CD4-positive, alpha-beta T cell treated with Interleukin-4 for 4 hours (primary cell): ENCODE measurements at places on chromosomes 13 and 19.
A peak's percentile ranks its signal among the peaks of the same experiment; 100 is the strongest.

GRCh38 chr19:13788991-13789390, 6.3 kb upstream of the ZSWIM4 start:
- DNase-seq: peak; percentile 59

GRCh38 chr19:49295208-49295880, 29.6 kb downstream of the SLC6A16 start:
- DNase-seq: no peak

DNA sequence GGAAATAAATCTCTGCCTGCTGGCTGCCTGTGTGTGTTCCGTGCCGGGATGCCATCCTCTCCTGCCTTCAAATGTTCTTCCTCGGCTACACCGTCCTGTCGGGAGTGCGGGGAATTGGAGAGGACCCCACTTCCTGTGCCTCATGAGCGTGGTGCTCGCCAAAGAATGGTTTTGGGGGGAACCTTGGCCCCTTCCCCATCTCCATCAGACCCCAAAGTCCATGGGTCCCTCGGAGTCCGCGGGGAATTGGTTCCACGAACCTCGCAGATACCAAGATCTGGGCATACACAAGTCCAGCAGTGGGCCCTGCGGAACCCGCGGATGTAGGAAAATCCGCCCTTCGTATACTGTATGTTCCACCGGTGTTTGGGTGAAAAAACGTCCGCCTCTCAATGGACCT, 2.3 kb upstream of the ZNF865 start:
- DNase-seq: no peak

DNA sequence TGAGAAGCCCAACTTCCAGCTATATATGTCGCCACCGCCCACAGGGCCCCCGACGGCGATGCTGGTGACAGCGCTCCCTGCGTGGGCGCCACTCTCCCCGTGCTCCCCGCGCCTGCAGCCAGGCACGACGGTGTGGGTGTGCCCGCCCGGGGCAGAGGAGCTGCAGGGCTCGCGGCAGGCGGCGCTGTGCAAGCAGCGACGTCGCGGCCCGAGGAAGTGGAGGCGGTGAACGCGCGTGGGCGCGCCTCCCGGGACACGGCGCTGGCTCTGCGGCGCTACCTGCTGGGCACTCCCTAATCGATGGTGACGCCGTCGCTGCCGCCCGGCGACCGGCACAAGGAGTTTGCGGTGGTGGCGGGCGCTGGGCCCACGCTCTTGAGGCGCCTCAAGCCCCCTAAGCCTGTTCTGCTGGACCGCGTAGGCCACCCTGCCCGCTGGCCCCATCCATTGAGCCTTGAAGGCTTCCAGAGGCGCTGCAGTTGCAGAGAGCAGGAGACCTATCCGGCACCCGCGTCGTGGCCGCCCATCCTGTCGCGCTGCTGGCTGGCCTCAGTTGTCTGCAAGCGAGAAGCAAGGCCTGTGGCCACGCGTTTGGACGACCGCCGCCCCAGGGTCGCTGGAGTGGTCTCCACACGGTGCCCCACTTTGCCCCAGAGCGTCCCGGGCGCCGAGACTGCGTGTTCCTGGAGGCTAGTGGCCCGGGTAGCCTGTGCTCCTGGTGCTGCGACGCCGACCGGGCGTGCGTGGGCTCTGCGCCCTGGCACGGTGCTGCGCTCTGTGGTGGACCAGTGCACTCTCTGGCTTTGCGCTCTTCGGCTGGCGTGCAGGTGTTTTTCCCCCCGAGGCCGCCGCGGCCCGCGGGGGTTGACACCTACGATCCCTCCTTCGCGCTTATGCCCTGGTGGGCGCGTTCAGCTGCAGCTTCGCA, 23.1 kb downstream of the LRFN3 start:
- DNase-seq: peak; percentile 85

DNA sequence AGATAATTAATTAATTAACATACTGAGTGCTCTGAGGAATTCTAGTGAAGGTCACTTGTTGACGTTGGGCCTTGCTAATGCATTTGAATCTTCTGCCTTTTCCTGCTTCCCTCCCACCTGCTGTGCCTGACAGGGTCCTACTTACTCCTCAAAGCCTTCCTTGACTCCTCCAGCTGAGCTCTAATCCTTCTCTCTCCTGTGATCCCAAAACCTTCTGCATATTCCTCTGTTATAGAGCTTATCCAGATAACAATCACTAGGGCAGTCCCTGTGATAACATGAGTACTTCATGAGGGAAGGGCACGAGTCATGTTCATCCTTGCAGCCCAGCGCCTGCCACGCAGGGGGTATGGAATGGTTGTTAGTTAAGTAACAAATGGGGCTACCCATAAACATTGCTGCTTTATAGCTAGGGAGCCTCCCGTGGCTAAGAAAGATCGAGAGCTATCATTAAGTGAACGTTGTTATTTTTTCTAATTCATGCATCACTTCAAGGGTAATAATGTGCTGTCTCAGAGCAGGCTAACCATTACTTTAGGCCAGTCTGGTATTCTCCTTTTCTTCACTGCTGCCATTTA, 19.1 kb upstream of the SPATA13 start:
- DNase-seq: no peak

- DNase-seq: no peak
These were observed 504.9 kb downstream of the FGF9 start for GRCh38 chr13:22175815-22176214.

GRCh38 chr13:112803422-112803821, 113.6 kb downstream of the ATP11A start:
- DNase-seq: no peak

DNA sequence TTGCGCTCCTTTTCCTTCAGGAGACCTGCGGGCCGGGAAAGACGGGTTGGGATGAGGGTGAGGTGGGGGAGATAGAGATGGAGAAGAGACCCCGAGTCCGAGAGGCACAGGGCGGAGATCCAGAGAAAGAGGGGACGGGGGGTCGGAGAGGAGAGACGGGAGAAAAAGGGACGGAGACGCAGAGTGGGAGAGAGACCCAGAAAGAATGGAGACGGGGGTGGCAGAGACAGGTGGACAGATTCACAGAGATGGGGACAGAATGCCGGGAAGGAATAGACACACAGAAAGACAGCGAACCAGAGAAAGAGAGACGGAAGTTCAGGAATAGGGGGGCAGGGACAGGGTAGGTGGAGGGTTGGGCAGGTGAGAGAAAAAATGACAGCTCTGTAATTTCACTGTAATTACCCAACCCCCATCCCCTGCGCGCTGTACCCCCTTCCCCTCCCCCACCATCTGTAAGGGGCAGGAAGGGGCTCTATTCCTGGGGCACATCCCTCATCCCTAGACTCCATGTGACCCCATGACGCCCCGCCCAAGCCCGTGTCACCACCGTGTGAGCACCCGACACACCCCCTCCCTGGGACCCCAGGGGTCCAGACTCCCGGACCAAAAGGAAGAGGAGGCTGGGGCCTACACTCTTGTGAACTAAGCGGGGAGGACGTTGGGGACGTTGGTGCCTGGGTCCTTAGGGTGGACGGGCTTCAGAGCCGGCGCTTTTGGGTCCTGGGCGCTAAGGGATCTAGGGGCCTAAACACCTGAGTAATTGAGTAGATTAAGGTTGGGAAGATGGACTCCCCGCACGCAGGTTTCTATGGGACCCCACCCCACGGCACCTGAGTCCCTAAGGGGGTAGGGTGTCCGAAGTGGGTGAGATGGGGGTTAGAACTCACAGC, 967 bp downstream of the DBP start:
- DNase-seq: no peak

GRCh38 chr19:46298479-46299003, 1.7 kb downstream of the HIF3A start:
- no peak for DNase-seq

DNA sequence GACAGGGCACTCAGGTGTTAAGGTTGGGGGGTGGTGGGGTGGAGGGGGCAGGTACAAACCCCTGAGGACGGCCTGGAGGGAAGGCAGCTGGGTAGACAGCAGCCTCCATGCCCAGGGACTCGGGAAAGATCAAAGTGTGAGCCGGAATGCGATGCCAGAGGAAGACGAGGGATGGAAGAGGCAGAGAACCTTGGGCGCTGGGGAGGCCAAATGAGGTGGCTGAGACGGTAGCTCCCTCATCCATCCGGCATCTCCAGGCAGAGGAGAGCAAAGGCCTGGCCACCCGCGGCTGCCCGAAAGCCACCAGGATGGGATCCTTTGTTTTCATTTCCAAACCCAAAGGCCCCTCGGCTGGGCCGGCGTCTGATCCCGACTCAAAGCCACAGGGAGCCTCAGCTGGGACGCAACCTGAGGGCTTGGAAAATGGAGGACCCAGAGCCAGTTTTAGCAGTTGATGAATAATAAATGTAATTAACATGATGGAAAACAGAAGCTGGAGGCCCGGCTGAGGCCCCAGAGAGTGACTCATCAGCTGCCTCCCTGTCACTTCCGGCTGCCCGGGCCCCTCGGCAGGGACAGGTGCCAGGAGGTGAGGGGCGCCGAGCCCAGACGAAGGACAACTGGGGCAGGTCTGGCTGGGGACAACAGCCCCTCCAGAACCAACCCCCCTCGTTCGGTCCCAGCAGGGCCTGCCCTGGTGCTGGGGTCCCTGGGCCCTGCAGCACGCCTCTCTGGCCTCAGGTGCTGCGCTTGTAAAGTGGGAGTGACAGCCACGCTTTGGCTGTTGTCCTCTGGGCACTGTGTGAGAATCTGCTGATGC, 61.6 kb downstream of the CEBPG start:
- no peak for DNase-seq

DNA sequence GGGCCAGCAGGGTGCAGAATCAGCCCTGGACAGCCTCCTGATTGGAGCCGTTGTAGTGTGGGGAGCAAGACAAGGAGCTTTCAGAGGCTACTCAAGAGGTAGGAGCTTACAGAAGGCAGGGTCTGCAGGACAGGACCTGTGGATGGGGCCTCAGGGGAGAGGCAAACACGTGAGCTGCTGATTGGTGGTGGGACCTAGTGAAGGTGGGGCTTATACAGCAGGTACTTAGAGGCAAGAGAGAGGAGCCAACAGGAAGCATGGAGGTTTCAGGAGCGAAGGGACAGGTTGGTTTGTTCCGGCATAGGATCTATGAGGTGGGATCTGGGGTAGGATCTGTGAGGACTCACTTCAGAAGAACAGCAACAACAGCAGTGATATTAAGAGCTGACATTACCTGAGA, 32.4 kb downstream of the ZSWIM4 start:
- no peak for DNase-seq
